ENCODE measurements at places on chromosomes 12 and 14.

DNA sequence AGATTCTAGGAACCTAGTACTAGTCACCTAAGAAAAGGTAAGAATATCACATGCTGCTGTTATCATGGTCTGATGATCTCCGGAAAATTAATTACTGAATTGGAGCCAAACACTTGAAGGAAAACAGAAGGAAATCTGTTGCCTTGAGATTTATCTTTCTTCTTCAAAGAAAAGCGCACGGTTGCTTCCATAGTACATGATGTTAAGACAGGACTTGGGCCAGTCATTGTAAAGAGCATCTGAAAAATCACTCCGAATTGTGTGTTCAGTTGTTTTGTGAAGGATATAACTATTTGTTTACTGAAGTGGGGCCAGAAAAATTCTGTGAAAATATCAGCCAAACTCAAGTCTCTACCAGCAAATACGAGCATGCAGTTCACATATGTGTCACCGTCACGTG is 134.9 kb upstream of the FOXN3 start:
- no peak for DNase-seq

- no peak for DNase-seq
Observed at GRCh38 chr12:7731486-7731885, 15.7 kb downstream of the CLEC4C start.

DNA sequence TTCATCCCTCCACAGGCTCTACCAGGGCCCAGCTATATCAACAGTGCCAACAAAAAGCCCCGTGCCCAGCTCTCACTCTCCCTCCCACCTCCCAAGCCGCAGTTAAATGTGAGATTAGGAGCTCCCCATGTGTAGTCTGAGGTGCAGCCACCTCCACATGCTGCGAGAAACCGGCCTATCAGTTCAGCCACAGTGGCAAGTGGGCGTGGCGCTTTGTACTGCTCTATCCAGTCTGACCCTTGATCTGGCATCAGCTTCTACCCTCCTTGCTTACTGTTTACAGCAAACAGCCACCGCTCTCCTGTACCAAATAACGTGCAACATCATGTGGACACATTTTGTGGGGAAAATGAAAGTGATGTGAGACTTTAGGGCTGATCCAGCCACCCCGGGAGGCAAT is 1.7 kb downstream of the PLEK2 start:
- DNase-seq = no peak

DNA sequence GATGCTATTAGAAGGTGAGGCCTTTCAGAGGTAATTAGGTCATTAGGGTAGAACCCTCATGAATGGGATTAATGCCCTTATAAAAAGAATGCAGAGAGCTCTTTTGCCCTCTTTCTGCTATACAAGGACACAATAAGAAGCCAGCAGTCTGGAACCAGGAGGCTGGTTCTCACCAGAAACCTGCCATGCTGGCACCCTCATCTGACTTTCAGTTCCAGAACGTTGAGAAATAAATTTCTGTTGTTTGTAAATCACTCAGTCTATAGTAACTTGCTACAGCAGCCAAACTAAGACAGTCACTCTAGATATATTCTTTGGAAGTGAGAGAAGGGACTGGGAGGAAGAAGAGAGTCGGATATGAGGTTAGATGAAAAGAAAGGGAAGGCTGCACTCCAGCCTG is 125.0 kb upstream of the MYF6 start:
- DNase-seq = no peak

DNA sequence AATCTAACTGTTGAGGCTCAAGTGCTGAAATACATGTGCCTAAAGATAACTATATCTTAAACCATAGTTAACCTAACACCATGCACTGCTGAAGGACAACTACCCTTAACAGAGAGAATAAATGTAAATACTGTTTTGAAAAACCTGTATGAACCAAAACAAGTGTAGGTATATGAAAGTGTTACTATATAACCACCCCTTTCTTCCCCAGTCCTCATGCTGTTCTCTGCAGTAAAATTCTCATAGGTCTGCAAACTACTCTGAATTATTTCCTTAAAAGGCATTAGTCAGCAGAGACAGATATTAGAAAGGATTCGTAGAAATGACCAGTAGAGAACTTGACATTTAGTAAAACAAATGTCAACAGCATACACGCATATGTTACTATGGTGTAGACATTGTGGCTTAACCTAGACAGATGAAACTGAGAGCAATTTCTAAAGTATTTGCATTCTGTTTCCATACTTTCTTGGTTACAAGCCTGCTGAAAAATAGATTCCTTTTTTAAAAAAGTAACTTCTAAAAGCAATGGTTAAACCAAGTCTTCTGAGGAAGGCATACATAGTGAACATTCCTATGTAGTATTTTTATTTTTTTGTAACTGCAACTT is 13.9 kb downstream of the CSRP2 start:
- DNase-seq = no peak
